IMR-90 (cell line): ENCODE measurements at places on chromosomes 4 and X. TPM values are rescaled to one million over a fixed set of nuclear protein-coding genes. Genes with fewer than 3 reads are reported as not detected.

DNA sequence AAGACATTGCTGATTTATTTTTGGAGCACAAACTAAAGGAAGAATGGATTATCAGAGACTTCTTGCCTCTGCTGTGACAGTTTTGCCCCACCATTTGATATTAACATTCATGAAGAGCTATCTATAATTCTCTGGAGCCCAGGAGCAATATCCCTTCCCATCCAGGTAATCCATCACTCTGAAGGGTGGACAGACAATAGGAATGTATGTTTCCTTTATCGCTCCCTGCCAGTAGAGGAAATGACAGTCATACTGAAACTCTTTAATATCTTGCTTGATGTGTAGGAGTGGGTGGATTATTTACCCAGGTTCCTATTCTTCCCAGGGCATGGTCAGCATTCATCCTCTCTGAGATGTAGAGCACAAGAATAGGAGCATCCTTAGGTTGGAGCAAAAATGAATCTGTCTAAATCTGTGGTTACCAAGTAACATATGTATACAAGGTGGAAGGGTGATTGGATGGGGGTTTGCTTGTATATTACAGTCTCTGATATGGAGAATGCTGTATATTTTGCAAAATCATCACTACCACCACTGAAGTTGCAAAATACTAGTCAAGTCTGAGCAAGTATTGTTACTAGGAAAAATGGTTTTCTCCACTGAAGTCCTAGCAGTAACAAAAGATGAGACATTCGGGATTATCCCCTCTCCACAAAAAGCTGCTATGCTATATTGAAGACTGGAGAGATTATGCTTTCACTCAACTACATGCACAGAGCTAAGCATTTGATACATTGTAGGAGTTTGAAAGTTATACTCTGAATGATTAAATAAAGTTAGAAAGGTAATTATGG, 151.6 kb downstream of the CBLL2 start:
- no peak overlapping the region for H3K27ac ChIP-seq
- no peaks in the 10 kb centered on the region for H3K4me1 ChIP-seq
- H3K4me3 ChIP-seq, result no peak overlapping the region

GRCh38 chr4:11768251-11768972, 339.7 kb upstream of the HS3ST1 start:
- no peak overlapping the region for H3K4me3 ChIP-seq
- no peak overlapping the region for H3K27ac ChIP-seq
- DNase-seq, result no peak
- H3K27me3 ChIP-seq, result no peaks in the 10 kb centered on the region
- H3K4me1 ChIP-seq, result no peaks in the 10 kb centered on the region

DNA sequence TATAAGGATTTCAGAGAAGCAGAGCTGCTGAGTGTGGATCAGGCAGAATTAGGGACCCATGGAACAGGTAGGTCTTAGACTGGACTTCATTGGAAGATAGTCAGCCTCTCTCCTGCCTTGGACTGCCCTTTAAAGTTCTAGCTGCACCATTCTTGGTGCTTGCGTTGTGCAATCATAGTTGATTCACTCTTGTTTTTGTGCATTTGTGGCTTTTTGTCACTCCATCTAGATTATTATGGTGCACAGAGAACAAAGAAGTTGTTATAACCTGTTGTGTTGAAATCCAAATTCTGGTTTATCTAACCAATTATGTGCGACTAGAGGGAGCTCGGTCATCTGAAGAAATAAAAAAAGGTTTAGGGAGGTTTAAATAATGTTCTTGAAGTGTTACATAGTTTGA, 59.3 kb downstream of the JADE1 start:
- no peak for DNase-seq
- peaks cover 27% of the 10 kb centered on the region for H3K36me3 ChIP-seq
- H3K27ac ChIP-seq, result no peak overlapping the region
- H3K27me3 ChIP-seq, result no peaks in the 10 kb centered on the region
- H3K4me3 ChIP-seq, result no peak overlapping the region
- peaks cover 12% of the 10 kb centered on the region for H3K4me1 ChIP-seq

GRCh38 chr4:24753519-24753918, 41.9 kb upstream of the SOD3 start:
- H3K4me3 ChIP-seq, result no peak overlapping the region
- peak; percentile 67 for DNase-seq
- H3K27me3 ChIP-seq, result no peaks in the 10 kb centered on the region
- no peak overlapping the region for H3K27ac ChIP-seq
- no peaks in the 10 kb centered on the region for H3K36me3 ChIP-seq

DNA sequence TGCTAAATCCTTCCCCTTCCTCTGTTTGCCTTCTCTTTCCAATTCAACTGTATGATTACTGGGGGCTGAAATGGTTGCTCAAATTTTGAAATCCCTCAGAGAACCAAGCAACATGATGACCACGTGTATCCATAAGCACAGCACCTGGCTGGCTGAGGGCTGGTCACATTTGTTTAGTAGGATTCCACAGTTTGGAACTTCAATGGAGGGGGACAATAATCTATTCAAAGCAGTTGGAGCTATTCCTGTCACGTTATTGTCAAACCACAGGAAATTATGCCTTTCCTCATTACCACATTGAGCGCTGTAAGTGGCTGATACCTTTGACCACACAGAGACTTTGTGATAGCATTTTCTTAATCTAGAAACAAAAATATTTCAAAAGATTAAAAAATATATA, 7.0 kb downstream of the TMSB4X start:
- no peak overlapping the region for H3K4me3 ChIP-seq
- H3K4me1 ChIP-seq, result no peaks in the 10 kb centered on the region; the same call in 1 of the 2 replicates
- no peaks in the 10 kb centered on the region for H3K27me3 ChIP-seq
- DNase-seq, result no peak
- no peak overlapping the region for H3K27ac ChIP-seq
- peaks cover 3% of the 10 kb centered on the region for H3K36me3 ChIP-seq

DNA sequence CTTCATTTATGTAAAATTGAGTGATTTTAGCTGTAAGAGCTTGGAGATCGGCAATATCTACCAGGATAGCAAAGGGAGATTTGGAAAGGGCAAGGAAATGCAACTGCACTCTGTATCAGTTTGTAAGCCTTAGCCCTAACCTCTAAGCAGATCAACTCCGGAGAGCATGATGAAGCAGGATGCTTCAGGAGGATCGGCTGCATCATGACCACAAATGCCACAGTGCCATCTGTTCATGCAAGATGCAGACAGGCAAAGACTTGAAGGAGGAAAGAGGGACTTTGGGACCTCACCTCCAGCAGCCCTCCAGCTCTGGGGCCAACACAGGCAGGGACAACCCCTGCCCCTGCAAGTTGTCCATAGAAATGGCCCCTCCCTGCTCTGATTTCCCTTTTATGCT, 377.6 kb upstream of the GATB start:
- no peak overlapping the region for H3K27ac ChIP-seq
- no peak for DNase-seq
- peaks cover 10% of the 10 kb centered on the region for H3K27me3 ChIP-seq
- no peaks in the 10 kb centered on the region for H3K36me3 ChIP-seq

GRCh38 chrX:150087612-150088011, 149.3 kb upstream of the EOLA2 start:
- no peaks in the 10 kb centered on the region for H3K36me3 ChIP-seq
- no peak for DNase-seq
- H3K4me1 ChIP-seq, result peaks cover 10% of the 10 kb centered on the region
- no peak overlapping the region for H3K4me3 ChIP-seq

- no peaks in the 10 kb centered on the region for H3K4me1 ChIP-seq
- H3K36me3 ChIP-seq, result no peaks in the 10 kb centered on the region
- H3K27me3 ChIP-seq, result peaks cover 20% of the 10 kb centered on the region
- H3K27ac ChIP-seq, result no peak overlapping the region
- DNase-seq, result no peak
Measured at GRCh38 chr4:77617203-77617602, 11.6 kb downstream of the CXCL13 start.

DNA sequence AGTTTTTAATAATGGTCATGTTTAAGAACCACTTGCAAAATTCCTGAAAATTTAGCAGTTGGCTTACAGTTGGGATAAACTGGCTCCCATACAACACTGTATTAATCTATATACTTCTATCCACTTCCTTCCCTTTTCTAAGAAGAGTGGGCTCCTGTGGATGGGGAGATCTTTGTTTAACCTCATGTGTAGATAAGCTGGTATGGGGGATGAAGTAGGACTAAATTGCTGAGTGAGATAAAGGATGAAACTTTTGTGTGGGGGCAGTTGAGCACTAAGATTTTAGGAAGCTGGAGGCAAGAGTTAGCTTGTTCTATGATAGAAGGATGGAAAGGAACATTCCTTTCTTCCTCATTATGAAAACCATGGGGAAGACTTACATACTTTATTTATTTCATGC, 54.6 kb upstream of the ATP8A1 start:
- no peaks in the 10 kb centered on the region for H3K36me3 ChIP-seq
- H3K4me1 ChIP-seq, result no peaks in the 10 kb centered on the region
- no peak overlapping the region for H3K4me3 ChIP-seq
- H3K27me3 ChIP-seq, result no peaks in the 10 kb centered on the region

GRCh38 chr4:94909645-94910044, 151.9 kb downstream of the BMPR1B start:
- no peaks in the 10 kb centered on the region for H3K27me3 ChIP-seq
- DNase-seq, result no peak
- no peak overlapping the region for H3K4me3 ChIP-seq
- H3K4me1 ChIP-seq, result 0 out of 2 replicates have a peak, but pooled peaks cover 2% of the 10 kb centered on the region
- no peaks in the 10 kb centered on the region for H3K36me3 ChIP-seq

GRCh38 chr4:119151161-119151560, 15.5 kb downstream of the MYOZ2 start:
- no peaks in the 10 kb centered on the region for H3K4me1 ChIP-seq
- no peak overlapping the region for H3K4me3 ChIP-seq
- no peaks in the 10 kb centered on the region for H3K36me3 ChIP-seq
- no peak overlapping the region for H3K27ac ChIP-seq
- H3K27me3 ChIP-seq, result no peaks in the 10 kb centered on the region

GRCh38 chr4:123159479-123159878, 237.1 kb upstream of the NUDT6 start:
- no peak for DNase-seq
- no peaks in the 10 kb centered on the region for H3K4me1 ChIP-seq
- no peak overlapping the region for H3K4me3 ChIP-seq
- no peak overlapping the region for H3K27ac ChIP-seq
- H3K36me3 ChIP-seq, result no peaks in the 10 kb centered on the region
- H3K27me3 ChIP-seq, result no peaks in the 10 kb centered on the region

DNA sequence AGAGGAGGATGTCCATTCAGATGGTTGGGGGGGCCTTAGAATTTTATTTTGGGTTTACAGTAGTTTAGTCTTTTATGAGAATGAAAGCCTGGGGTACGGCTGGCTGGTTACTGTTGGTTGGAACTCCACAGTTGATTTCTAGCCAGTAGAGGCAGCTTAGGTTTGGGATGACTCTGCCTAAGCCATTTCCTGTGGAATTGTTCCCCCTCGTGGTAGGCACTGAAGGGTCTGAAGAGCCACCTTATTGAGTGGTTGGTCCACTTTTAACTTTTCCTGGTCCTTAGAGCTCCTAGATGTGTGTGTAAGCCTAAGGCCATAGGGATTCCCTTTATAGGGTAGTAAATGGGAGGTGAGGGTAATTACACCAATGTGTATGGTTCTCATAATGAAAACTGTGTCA, 19.7 kb downstream of the SPIN3 start:
- H3K27ac ChIP-seq, result no peak overlapping the region
- no peaks in the 10 kb centered on the region for H3K27me3 ChIP-seq
- DNase-seq, result no peak

- no peak overlapping the region for H3K4me3 ChIP-seq
- no peaks in the 10 kb centered on the region for H3K27me3 ChIP-seq
- peaks cover 13% of the 10 kb centered on the region for H3K4me1 ChIP-seq
- no peak for DNase-seq
- peak overlapping the region; percentile 10; the same call in 1 of the 2 replicates for H3K27ac ChIP-seq
Measured at GRCh38 chr4:78568640-78569305, 17.2 kb downstream of the ANXA3 start.

DNA sequence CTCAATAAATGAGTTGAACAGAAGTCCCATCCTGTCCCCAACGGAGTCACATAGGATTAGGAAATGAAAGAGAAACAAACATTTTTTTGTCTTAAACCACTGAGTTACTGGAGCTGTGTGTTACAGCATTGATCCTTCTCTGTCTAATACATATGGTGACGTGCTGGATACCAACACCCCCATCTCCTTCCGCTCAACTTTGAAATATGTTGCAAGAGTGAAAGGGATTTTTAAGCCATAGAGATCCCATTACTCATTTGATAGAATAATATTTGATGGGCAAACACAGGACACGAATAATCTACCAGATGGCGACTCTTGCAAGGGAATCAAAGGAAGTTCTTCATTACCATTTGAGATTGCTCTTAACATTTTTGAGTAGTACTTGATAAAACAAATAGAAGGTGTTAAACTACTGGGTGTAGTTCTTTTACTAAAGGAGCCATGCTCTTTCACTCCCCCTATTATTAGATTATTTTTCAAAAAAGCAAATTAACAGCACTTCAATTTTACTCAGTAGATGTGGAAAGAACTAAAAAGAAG, 140.5 kb downstream of the PACRGL start:
- H3K4me3 ChIP-seq, result no peak overlapping the region
- H3K4me1 ChIP-seq, result no peaks in the 10 kb centered on the region
- no peaks in the 10 kb centered on the region for H3K27me3 ChIP-seq
- DNase-seq, result no peak
- no peak overlapping the region for H3K27ac ChIP-seq
- H3K36me3 ChIP-seq, result no peaks in the 10 kb centered on the region

DNA sequence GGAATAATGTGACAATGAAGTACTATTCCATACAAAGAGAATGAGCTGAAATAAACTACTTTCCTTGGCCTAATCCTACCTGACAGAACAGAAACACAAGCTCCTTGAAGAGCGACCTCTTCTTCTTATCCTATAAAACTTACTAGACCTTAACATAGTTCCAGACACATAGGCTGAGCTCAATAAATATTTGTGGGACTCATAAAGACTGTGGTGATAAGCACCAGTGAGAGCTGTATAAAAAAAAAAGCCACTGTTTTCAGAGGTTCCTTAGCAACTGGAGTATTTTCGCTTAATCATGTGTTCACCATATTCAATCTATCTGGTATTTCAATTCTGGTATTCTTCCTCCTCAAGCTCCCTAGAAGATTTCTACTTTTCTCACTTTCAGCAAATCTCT, 1129.6 kb downstream of the STPG2 start:
- H3K27me3 ChIP-seq, result no peaks in the 10 kb centered on the region
- DNase-seq, result no peak
- H3K4me3 ChIP-seq, result no peak overlapping the region
- H3K36me3 ChIP-seq, result no peaks in the 10 kb centered on the region
- no peak overlapping the region for H3K27ac ChIP-seq
- no peaks in the 10 kb centered on the region for H3K4me1 ChIP-seq

GRCh38 chrX:101550751-101551379, 518 bp downstream of the ARMCX1 start:
- no peaks in the 10 kb centered on the region; the same call in 1 of the 2 replicates for H3K27me3 ChIP-seq
- peak; percentile 20 for DNase-seq
- peak overlapping the region; percentile 80 for H3K4me3 ChIP-seq
- peaks cover 10% of the 10 kb centered on the region; the same call in 1 of the 2 replicates for H3K36me3 ChIP-seq
- H3K4me1 ChIP-seq, result no peaks in the 10 kb centered on the region

GRCh38 chr4:102787096-102787881, 26.5 kb upstream of the MANBA start:
- H3K36me3 ChIP-seq, result peaks cover 5% of the 10 kb centered on the region
- 0 out of 2 replicates have a peak overlapping the region, but pooled peaks have one; percentile 20 for H3K27ac ChIP-seq
- H3K4me1 ChIP-seq, result no peaks in the 10 kb centered on the region
- no peaks in the 10 kb centered on the region for H3K27me3 ChIP-seq

DAPP1 gene
- not detected in 2 replicates for total RNA-seq

SMIM10 gene
- total RNA-seq, result 2.3 and 3.6 TPM in 2 replicates

HPGDS gene
- not detected in 2 replicates for total RNA-seq

MMRN1 gene
- not detected in 2 replicates for total RNA-seq

TACR3 gene
- not detected in 2 replicates for total RNA-seq

PPP4R3C gene
- not detected in 2 replicates for total RNA-seq

GAGE2A gene
- not detected in 2 replicates for total RNA-seq

ADGRL3 gene
- 2.2 and 2.5 TPM in 2 replicates for total RNA-seq

PPP2R3B gene
- 11.1 and 13.3 TPM in 2 replicates for total RNA-seq

TMEM271 gene
- not detected in 2 replicates for total RNA-seq

ADGRA3 gene
- 28.0 and 30.3 TPM in 2 replicates for total RNA-seq
